ENCODE measurements at places on chromosomes 1 and 21.

DNA sequence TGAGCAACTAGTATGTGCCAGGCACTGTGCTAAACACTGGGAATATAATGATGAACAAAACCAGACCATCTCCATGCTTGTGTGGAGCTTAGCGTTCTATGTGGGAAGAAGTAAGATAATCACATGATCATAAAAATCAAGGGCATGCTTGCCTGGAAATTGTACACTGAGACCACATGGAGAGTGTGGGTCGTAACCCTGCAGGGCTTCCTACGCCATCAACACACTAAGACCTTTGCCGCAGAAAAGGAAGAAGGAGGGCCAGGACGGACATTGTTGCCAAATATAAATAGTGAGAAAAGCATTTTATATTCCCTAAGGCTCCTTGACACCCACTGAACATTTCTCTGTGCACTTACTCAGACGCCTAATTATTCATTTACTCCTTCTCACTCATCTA lies 388.1 kb upstream of the VAMP3 start:
- no peak for DNase-seq

GRCh38 chr1:162035241-162035640 lies 11.6 kb upstream of the OLFML2B start:
- DNase-seq: no peak

GRCh38 chr1:175887981-175888428 lies 144.6 kb upstream of the TNR start:
- no peak for DNase-seq

GRCh38 chr1:2528966-2529783 lies 888 bp downstream of the HES5 start:
- no peak for DNase-seq

DNA sequence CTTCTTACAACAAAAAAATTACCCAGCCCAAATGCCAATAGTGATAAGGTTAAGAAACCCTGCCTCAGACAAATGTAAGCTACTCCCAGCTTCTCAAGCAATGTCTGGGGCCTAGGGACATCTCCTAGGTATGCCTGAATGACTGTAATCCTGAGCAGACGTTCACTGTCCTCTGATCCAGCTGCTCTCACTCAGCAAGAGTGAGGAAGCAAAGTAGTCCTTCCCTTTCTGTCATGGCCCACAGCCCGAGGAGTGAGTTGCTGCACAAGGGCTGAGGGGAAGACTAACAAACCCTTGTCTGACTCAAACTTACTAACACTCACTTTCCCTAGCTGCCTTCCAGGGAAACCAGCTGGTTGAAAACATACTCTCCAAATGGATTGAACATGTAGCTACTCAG lies 124.9 kb upstream of the TNFSF4 start:
- no peak for DNase-seq

DNA sequence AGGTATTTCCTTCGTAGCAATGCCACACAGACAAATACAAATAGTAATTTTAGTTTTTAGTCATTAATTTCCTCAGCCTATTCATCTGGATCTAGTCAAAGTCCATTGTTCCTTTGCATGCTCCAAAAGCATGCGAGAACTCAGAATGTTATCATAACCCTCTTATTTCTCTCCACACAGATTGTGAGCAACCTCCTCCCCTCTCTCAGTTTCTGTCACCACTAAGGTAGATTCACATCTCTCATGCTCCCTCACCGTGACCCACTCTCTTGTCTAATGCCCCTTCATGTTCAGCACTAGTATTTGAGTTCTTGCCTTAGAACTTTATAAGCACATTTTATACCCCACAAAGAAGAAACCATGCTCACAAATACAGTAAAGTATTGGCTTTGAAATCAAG lies 582.4 kb downstream of the PLA2G4A start:
- DNase-seq: no peak

- DNase-seq: no peak
Observed at GRCh38 chr1:162074276-162075005, 5.0 kb downstream of the NOS1AP start.

DNA sequence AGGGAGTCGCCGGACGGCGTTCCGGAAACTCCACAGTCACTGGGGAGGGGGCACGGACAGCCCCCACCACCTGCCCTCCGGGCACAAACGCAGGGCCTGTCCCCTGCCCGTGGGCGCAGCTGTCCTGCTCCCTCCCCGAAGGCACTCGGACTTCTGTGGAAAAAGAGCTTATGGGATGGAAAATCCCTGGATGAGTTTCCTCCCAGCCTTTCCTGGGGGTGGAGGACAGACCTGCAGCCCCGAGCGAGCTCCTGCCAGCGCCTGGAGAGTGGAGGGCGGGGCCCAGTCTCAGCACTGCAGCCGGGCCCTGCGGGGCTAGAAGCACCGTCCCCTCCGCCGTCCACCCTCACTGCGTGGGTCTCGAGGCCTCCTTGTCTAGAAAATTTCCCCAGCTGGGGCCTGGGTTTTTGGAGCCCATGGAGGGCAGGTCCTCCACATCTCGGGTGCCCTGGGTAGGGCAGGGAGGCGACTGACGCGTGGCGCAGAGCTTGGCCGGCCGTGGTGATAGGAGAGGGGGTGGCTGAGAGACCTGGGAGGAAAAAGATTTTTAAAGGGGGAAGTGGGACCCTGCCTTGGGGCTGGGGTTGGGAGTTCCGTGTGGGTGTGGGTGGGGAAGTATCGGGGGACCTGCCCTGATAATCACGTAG lies 6.4 kb upstream of the COL6A1 start:
- no peak for DNase-seq

- DNase-seq: no peak
Observed at GRCh38 chr21:29133796-29134195, 3.4 kb downstream of the MAP3K7CL start.

DNA sequence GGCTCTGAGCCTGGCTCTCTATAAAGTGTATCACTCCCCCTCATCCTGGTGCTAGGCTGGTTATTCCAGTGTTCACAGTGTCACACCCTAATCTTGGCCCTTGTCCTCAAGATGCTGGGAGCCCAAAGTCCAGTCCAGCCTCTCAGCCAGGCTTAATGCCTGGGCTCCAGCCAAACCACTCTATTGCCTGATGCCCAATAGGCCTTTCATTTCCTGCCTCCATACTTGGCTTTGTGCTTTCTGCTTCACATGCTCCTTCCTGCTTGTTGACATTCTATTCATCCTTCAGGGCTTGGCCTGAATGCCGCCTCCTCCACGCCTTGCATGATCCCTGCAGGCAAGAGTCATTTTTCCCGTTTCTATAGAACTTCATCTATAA lies 1.7 kb downstream of the KLHDC8A start:
- no peak for DNase-seq
